ENCODE measurements at places on chromosomes 7 and 10.

DNA sequence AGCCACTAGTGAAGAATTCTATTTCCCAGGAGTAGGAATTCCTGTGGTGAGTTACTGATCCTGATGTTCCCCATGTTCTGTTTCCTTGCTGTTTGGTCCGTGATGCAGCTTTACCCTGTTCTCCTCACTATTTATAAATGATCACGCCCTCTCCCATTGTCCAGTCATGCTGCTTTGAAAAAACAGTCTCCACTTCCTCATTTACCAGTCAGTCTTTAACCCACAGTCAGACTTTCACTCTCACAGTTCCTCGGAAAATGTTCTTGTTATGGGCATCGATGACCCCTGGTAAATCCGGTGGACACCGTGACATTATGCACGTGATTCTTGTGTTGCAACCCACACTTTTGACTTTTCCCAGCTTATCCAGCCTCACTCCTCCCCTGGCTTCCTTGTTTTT lies 14.4 kb downstream of the SCIN start:
- DNase-seq = no peak

DNA sequence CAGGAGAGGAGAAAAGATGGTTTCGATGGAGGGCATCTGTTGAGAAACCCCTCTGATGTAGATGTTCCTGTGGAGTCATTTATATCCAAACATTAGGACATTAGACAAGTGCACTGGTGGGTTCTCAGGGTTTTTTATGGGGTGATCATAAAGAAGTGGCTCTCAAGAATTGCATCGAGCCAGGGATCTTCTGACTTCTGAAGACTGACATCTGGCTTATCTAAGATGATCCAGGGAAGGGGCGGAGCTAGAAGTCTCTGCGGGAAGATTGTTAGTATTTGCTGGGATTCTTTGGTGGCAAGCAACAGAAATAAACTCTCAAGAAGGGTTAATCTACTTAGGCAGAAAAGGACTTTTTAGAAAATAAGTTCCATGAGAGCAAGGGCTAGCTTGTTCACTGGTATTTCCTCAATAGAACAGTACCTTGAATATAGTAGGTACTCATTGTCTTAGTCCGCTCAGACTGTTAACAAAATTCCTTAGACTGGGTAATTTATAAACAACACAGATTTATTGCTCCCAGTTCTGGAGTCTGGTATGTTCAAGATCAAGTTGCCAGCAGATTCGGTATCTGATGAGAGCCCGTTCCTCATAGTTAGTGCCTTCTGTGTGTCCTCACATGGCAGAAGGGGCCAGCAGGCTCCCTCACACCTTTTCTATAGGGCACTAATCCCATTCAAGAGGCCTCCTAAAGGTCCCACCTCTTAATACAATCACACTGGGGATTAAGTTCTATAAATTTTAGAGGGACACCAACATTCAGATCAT lies 28.5 kb upstream of the SYPL1 start:
- no peak for DNase-seq

GRCh38 chr10:45456822-45457221 lies 82.8 kb downstream of the ALOX5 start:
- no peak for DNase-seq

DNA sequence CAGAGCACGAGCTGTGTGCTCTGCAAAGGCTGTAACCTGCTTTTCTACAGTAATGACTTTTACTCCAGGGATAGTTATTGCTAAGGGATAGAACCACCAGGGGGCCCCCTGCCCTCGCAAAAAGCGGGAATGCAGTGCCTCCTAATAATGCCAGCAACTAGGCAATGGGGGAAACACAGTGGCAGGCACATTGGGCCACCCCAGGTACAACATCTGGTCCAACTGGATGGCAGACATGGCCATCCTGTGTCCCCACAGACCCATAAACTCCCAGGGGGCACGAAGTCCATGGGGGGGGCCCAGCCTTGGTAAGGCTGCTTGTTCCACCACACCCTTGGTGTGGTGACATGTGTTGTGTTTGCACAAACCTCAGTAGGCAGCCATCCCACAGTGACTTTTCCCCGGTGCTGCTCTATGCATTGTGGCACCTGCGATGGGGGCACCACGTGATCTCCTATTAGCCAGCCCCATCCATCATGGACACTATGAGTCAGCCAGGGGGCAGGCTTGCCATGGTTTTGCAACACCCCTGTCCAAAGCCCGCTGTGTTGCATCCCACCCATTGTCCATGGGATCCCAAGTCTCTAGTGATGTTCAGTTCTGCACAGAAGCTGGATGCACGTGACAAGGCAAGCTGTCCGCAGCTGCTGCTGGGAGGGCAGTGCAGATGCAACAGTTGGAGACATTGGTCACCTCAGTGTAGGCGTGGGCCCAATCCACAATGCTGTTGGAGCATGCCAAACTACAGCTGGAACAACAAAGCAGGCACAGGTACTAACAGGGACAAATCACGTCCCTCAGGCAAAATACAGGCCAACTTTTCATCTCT lies 84.0 kb downstream of the ANLN start:
- no peak for DNase-seq

DNA sequence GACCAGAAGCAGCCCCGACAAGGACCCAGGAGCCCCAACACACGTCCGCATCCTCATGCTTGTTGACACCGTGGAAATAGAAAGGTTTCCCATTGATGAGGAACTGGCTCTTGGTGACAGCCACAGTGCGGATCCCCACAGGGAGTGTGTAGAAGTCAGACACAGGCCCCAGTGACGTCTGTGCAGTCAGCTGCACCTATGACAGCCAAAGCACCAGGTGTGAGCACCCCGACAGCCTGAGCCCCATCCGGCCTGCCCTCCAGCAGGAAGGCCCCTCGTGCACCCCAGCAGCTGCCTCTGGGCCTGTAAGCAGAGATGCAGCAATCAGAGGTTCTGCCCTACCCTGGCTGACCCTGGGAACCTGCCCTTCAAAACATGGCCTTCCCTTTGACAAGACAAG lies 7.1 kb downstream of the GUSB start:
- DNase-seq = no peak

DNA sequence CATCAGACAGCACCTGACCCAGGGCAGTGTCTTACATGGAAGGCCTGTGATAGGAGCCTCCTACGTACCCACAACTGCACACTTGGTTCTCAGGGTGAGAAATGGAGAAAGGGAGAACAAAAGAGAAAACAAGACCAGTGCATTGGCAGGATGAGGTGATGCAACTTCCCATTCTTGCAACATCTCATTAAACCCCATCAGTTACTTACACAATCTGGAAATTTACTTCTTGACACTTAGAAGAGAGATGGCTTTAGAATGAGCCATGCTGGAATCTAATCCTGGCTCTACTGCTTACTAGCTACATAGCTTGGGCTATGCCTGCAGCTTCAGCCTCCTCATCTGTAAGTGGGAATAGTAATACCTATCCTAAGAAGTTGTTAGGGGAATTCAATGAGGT lies 391.7 kb downstream of the KCNMA1 start:
- no peak for DNase-seq

DNA sequence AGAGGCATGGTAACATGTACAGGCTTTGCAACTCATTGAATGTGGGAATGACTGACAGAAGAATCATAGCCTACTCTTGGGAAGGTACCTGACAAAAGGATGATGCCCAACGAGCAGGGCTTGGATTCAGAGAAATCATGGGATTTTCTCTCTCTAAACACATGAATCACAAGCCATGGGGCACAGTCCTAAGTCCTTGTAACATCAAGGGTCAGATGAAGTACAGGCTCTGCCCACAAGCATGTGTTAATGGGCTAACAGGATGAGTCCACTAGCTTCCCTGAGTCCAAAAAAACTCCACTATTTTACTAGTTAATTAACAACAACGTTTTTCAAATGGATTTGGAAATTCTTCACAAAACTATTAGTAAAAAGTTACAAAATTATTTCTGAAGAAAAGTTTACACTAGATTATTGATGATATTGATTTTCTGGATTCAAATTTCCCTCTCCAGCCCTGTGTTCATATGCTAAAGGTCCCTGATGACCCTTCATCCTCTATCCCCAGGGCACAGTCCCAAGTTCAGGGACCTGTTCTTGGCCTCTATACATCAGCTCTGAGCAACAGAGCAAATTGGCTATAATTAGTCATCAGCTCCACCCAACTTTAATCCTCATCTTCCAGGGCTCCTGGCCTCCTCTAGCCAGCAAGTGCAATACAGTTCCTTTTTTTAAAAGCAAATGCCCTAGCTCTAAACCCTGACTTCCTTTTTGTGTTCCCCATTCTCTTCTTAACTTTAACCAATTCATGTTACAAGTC lies 99.8 kb downstream of the GSAP start:
- no peak for DNase-seq

DNA sequence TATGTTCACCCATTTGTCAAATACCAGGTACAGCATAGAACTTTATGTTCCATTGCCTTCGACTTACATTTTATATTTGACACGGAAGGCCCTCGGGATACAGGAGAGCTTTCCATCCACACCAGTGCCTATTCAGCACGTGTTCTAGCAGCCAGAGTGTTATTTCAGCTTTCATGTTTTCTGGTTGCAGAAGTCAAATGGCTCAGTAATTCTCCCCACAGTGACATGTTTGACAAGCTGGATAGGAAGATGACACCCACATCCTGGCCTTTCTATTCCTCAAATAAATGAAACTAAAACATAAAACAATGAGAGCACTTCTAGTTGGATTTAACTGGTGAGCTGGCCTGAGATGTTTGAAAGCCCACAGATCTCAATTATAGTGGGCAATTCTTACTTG lies 173.4 kb downstream of the SORCS1 start:
- no peak for DNase-seq

- no peak for DNase-seq
These were observed at the start of gene FAM107B for GRCh38 chr10:14774797-14775196. FAM107B (minus strand) TSS chr10:14774897; CDS start chr10:14774663, 234 bp downstream.

GRCh38 chr10:105706281-105707026 lies 1065.4 kb downstream of the SORCS3 start:
- no peak for DNase-seq

GRCh38 chr10:68137171-68137570 lies 27.9 kb downstream of the MYPN start:
- DNase-seq = no peak

- DNase-seq = no peak
These were observed 68.4 kb upstream of the NRBF2 start for GRCh38 chr10:63064706-63065105.

GRCh38 chr7:73341877-73342276 lies 13.9 kb downstream of the FKBP6 start:
- no peak for DNase-seq

DNA sequence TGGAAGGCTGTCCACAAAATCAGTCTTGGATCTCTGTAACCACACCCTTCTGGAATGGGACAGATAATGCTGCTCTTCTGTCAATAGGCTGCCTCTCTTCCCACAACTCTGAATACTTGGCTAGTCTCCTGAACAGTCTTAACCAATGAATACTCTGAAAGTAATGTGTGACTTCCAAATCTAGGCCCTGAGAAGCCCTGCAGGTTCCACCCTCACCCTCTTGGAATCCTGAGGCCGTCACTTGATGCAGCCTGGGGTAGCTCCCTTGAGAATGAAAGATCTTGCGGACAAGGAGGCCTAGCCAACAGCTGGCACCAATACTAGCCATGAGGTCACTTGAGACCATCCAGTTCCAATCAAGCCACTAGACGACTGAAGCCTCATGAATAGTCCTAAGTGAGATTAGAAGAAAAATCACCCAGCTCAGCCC lies 109.2 kb downstream of the ARHGAP12 start:
- DNase-seq = no peak

DNA sequence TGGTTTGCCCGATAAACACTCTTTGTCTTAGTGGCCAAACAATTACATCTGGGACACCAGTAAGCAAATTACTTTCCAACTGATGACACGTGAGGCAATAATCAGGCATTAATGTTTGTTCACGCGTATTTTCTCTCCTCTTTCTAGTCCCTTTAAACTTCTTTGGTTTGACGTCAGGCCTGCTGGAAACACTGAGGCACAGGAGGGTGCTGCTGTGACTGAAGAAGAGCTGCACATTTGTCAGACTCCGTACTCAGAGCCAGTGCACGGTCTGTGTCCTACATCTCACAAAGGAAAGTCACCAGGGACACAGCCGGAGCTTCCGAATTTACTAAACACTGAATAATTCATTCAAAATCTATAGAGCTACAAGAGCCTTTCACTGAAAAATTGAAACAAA lies 57.6 kb upstream of the ANAPC16 start:
- no peak for DNase-seq

- DNase-seq = no peak
These were observed 8.8 kb upstream of the LAMB4 start for GRCh38 chr7:108138911-108139310.

DNA sequence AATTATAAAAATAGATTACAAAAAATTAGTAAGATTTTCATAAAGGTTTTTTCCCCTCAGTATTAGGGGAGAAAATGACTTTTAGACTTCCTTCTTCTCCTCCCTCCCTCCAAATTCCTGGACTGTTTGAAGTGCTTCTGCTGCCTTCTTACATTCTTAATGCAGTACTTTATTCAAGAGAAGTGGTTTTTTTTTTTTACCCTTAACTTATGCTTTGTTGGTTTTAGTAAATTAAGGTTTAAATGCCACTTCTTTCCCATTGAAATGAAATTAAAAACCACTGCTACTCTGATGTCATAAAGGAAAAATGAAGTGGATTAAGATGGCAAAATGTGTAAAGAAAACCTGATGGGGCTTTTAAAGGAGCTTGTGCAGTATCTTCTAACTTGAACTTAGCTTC lies 140.7 kb downstream of the VTI1A start:
- no peak for DNase-seq
